ENCODE measurements at places on chromosomes 16 and 17.

DNA sequence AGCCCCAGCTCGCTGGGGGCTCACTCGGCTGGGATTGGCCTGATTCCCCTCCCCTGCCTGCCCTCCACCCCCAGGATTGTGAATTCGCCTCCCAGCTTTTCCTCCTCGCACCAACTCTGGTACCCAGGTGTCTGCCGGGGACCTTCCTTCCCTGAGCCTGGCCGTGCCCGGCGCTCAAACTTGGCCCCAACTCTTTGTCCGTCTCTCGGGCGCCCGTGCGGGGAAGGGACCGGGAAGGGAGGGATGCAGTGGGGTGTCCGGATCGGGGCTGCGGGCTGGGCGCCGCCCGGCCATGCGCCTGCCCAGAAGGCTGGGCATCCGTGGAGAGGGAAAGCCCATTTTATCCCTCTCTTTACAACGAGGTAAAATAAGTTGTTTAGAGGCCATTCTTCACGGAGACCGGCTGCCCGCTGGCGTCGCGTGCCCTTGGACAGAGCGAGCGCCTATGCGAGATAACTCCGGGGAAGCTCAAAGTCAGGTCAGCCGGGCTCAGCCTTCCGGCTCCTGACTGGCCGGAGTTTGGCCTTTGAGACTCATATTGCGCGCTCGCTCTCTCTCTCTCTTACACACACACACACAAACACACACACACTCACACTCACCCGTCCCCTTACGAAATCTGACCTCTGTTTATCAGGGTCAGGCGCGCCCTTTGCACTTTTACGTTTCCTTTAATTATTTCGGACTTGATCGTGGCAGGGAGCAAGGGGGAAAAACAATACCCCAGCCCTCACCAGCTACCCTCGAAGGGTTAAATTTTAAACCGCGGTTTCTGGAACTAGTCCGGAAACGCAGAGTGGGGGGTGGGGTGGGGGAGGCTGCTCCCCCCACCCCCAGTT, 774 bp upstream of the MAF start:
- no peak for DNase-seq

GRCh38 chr16:52861614-52862022, 191.1 kb downstream of the CHD9NB start:
- DNase-seq: no peak

DNA sequence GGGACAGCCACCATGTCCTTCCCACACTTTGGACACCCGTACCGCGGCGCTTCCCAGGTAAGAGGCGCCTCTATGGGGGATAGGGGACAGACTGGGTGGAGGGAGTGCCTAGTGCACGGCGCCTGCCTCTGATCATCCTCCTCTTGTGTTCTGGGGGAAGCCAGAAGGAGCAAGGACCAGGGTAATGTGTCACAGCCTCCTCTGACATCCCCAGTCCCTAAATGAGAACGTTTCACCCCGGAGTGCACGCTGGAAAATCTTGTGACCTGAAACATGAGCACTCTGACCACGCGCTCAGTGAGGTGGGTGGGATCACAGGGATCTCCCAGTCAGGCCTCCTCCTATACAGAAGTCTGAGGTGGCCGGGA, 1.1 kb downstream of the IRX6 start:
- DNase-seq: no peak

DNA sequence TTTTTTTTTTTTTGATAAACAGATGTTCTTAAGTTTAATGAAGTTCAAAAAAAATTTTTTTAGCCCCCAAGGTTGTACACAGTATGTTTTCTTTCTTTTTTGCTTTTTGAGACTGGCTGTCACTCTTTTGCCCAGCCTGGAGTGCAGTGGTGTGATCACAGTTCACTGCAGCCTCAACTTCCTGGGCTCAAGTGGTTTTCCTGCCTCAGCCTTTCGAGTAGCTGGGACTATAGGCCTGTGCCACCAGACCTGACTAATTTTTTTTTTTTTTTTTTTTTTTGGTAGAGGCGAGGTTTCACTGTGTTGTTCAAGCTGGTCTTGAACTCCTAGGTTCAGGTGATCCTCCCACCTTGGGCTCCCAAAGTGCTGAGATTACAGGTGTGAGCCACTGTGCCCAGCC, 12.8 kb downstream of the ITGAE start:
- no peak for DNase-seq

- DNase-seq: no peak
These were observed 9.7 kb upstream of the KDM6B start for GRCh38 chr17:7824021-7824924.

- no peak for DNase-seq
These were observed 341.6 kb downstream of the SOX9 start for GRCh38 chr17:72462407-72462806.

DNA sequence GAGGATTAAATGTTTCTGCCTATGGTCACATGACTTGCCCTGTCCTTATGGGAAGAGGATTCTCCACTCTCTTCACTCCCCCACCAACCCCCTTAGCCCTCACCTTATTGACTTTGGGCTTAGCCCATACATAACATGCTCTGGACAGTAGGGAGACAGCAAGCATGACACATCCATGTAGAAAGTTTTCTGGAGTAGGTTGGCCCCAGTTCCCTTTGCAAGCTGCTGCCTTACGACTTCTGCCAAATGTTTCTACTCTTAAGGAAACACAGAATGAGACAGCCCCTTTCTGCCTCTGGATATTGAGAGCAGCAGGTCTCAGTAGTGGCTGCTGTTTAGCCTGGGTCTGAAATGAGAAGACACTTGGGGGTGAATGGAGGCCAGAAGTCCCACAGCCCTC, 282.2 kb downstream of the MAP2K6 start:
- DNase-seq: no peak

GRCh38 chr17:5424909-5425308, 4.9 kb downstream of the RPAIN start:
- DNase-seq: no peak

- no peak for DNase-seq
These were observed 3.1 kb downstream of the SCNN1G start for GRCh38 chr16:23185656-23186055.

GRCh38 chr17:36686123-36686669, 84.8 kb downstream of the MRM1 start:
- DNase-seq: no peak

GRCh38 chr17:72446525-72447250, 325.9 kb downstream of the SOX9 start:
- DNase-seq: no peak

DNA sequence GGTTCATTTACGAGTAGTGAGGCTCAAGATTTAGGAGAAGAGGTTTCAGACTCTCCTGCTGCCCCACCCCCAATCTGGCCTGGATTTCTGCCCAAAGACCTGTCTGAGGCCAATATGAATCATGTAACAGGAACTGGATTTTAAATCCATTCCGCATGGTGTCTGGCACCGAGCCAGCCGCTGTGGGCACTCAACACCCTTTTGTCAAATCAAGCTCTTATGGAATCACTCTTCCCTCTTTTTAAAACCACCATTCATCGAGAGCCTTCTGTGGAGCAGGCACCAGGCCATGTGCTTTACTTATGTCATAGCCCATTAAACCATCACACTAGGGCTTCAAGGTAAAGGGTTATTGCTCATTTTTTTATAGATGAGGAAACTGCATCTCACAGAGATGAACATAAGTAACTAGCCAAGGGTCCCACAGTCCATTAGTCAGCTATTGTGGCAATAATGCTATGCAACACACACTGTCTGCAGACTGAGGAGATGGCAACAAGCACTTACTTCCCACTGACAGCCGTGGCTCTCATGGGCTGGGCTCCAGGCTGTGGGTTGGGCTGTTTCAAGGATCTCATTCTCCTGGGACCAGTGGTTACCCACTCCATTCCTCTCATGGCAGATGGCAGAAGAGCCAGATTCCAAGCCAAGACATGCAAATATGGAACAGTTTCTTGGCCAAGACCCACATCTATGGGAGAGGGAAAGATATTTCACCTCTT, 93.6 kb downstream of the WSCD1 start:
- DNase-seq: no peak

DNA sequence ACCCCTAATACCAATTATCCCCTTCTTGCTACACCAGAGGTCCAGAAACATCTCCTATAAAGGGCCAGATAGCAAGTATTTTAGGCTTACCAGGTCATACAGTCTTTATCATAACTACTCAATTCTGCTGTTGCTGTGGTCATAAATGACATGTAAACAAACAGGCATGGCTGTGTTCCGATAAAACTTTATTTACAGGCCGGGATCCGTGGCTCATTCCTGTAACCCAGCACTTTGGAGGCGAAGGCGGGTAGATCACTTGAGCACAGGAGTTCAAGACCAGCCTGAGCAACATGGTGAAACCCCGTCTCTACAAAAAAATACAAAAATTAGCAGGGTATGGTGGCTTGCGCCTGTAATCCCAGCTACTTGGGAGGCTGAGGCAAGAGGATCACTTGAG, 12.3 kb downstream of the ASGR1 start:
- DNase-seq: no peak

- no peak for DNase-seq
These were observed 49.9 kb upstream of the KIFC3 start for GRCh38 chr16:57852189-57852588.

DNA sequence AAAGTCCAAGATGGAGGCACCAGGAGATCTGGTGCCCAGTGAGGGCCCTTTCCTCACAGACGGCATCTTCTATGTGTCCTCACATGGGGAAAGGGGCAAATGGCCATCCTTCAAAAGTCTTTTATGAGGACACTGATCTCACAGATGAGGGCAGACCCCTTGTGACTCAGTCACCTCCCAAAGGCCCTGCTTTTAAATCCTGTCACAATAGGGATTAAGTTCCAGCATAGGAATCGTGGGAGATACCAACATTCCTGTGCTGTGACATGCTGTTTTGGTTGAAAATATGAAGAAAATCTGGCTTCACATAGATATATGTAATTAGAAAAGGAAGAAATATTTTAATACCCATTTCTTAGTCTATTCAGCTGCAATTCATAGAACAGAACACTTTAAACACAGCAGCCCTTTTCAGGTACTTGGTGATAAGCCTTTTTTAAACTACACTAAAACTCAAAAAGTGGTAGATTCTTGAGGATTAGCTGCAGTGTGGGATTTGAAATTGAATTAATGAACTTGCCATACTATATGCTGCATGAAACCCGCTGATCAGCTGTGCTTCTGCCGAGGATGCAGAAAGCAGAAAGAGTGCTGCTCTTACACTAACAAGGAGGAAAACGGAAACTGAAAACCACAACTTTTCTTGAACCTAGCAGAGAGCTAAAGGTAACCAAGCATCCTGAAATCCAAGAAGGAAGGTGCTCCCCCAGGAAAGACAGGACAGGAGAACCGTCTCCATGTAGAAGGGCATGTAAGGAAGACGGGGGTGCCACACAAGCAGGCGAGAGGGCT, 32.7 kb downstream of the VPS53 start:
- DNase-seq: no peak

DNA sequence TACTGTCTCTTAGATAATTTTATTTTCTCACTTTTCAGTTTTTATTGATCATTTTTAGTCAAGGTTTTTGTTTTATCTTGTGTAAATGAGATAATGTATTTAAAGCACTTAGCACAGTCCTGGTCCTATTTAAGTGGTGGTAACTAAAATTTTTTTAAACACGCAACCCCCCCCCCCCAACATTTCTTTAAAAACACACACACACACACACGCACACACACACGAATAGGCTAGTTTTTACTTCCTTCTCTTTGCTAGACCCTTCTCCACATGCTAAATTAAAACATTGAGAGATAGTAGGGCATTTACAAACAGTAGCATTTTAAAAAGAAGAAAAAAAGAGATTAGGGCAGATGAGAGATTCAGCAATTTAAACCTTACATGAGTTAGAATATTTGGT, 5.0 kb downstream of the NFATC3 start:
- DNase-seq: no peak

- DNase-seq: no peak
These were observed 7.2 kb upstream of the N4BP1 start for GRCh38 chr16:48617104-48617705.

- DNase-seq: no peak
These were observed 2.4 kb downstream of the EPN2 start for GRCh38 chr17:19239544-19239943.

GRCh38 chr17:68057531-68057952, 22.0 kb downstream of the KPNA2 start:
- no peak for DNase-seq

GRCh38 chr17:4186357-4186881, 43.4 kb downstream of the CYB5D2 start:
- DNase-seq: no peak

DNA sequence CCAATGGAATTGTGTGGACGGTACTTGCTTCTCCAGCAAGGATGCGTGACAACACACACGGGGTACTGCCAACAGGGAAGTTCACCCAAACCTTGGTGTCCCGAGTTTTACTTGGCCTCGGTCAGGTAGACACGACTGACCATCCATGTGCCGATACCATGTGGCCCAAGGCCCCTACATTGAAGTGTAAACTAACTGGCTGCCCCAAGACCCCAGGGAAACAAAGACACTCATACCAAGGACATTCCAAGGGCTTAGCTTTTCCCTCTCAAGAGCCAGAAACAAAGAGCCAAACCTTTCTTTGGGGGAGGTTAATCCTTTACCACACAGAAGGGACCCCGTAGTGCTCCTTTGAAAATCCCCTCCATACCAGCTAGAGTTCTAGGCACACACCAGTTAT, 215.9 kb upstream of the TNRC6C start:
- no peak for DNase-seq
